Thyroid gland (tissue), 4 donors: ENCODE measurements at places on chromosomes 12 and 14. TPM values are rescaled to one million over a fixed set of nuclear protein-coding genes. Genes with fewer than 3 reads are reported as not detected.

DNA sequence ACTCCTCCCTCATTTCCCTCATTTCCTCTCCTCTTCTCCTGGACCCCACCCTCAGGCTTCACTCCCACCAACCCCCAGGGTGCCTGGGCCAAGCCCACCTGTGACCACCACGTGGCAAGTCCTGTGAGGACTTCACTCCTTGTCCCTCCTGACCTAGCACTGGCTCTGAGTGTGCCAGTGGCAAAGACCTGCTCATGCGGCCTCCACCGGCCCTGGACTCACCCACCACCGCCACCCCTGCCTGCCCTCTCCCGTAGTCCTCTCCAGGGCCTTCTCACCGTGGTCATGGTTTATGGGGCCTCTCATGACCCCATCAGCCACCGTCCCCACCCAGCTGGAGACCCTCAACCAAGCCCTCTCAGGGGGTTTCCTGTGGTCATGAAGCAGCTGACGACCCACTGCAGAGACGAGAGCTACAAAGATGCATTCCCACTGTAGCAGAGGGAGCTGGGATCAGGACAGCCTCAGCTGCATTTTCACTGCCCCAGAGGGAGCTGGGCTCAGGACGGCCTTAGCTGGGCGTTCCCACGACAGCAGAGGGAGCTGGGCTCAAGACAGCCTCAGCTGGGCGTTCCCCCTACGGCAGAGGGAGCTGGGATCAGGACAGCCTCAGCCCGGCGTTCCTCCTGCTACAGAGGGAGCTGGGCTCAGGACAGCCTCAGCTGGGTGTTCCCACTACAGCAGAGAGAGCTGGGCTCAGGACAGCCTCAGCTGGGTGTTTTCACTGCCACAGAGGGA, 3.2 kb upstream of the C14orf180 start:
- DNase-seq, result no peak

DNA sequence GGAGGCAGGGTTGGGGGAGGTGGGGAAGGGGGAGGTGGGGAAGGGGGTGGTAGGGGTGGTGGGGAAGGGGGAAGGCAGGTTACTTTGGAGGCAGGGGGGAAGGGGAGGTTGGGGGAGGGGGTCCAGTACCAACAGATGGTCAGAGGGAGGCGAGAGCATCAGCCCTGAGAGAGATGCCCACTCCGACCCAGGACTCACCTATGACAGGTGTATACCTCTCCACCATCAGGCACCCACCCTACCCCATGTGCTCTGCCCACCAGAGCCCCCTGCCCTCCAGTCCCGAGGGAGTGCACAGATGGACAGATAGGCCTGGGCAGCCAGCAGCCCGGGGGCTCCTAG, 18.6 kb downstream of the JAG2 start:
- no peak for DNase-seq

- DNase-seq, result no peak
These were observed 43.2 kb downstream of the CCDC88C start for GRCh38 chr14:91374287-91374878.

GRCh38 chr12:92324849-92325500, 179.3 kb upstream of the BTG1 start:
- no peak for DNase-seq

CLEC14A gene
- 23.4 TPM for total RNA-seq

DNA sequence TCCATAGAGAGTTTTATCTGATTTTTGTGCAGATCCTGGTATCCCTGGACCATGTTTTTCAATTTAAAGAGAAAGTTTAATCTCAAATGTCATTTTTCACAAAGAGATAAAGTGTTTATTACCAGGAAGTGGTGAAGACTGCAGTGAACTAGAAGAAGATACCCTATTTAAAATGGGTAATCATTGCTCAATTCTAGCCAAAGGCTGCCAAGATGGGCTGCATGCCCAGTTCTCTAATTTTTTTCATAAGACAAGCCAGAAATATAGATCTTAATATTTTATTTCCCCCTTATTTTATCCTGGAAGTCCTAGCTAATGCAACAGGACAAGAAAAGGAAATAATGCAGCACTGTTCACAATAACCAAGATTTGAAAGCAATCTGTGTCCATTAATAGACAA, 343.5 kb downstream of the PCNX1 start:
- no peak for DNase-seq

GRCh38 chr12:90023207-90023900, 314.7 kb upstream of the ATP2B1 start:
- no peak for DNase-seq

OTX2 gene
- not detected for total RNA-seq

SERPINA9 gene
- total RNA-seq, result not detected

DNA sequence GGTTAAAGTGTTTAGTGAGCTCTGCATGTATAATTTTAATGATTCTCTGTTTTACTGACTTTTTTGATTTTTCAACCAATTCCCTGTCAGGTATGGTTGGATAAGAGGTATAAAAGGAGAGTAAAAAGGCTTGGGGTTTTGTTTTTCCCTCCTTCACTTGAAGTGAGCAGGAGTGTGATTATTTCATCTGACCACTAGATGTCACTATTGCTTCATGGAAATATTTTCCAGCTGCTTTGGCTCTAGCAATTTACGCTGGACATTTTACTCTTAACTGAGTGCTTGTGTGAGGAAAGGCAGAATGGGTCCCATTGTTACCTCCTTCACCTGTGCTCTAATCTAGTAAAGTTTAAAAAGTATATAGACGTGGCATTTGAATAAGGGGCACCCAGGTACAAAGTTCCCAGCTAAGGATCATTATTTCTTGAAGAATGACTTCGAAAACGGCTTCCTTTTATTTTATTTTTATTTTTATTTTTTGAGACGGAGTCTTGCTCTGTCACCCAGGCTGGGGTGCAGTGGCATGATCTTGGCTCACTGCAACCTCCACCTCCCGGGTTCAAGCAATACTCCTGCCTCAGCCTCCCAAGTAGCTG, 66.5 kb downstream of the TBC1D30 start:
- DNase-seq, result no peak

TMEM179 gene
- not detected for total RNA-seq

GRCh38 chr12:92224685-92225331, 79.2 kb upstream of the BTG1 start:
- DNase-seq, result no peak
